ENCODE measurements at places on chromosomes 4 and X. TPM values are rescaled to one million over a fixed set of nuclear protein-coding genes. Genes with fewer than 3 reads are reported as not detected.

VCX2 gene
- total RNA-seq: not detected

PRR32 gene
- total RNA-seq: not detected

MANBA gene
- total RNA-seq: 29.5 TPM

DNA sequence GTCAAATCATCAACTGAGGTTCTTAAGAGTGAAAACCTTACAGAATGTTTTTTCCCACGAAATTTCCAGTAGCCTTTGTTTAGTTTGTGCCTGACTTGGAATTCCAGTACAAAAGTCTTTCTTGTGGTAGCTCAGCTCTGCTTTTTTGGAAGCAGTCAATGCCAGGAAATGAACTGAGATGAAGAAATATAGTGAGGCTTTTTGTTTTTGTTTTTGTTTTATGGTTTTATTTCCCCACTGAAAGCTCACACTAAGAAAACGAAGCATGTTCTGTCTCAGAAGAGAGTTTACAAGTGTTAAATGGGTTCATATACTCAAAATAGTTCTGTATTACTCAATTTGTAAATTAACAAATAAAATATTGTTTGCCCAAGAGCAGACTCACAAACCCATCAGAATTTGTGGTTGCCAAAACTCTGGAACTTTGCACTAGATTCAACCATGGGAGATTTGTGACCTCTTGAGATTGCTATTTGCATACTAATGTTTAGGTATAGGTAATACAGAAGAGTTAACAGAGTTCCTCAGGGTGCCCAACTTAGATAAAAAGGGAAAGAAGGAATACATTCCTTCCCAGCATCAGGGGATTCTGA lies 1060.8 kb downstream of the FAT4 start:
- H3K27ac ChIP-seq: no peak overlapping the region
- H3K27me3 ChIP-seq: no peaks in the 10 kb centered on the region
- H3K4me3 ChIP-seq: no peak overlapping the region
- no peaks in the 10 kb centered on the region for H3K36me3 ChIP-seq
- no peaks in the 10 kb centered on the region for H3K4me1 ChIP-seq

DNA sequence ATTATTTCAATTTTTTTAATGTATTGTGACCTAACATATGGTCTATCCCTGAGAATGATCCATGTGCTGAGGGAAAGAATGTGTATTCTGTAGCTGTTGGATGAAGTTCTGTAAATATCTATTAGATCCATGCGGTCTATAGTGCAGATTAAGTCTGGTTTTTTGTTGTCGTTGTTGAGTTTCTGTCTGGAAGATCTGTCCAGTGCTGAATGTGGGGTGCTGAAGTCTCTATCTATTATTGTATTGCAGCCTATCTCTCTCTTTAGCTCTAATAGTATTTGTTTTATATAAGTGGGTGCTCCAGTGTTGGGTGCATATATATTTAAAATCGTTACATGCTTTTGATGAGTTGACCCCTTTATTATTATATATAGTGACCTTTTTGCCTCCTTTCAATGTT lies 26.2 kb upstream of the PAGE3 start:
- H3K36me3 ChIP-seq: no peaks in the 10 kb centered on the region
- H3K27me3 ChIP-seq: no peaks in the 10 kb centered on the region
- H3K27ac ChIP-seq: no peak overlapping the region
- DNase-seq: no peak

GRCh38 chr4:8765631-8766590 lies 105.7 kb downstream of the HMX1 start:
- no peak overlapping the region for H3K4me3 ChIP-seq
- no peaks in the 10 kb centered on the region for H3K27me3 ChIP-seq
- H3K27ac ChIP-seq: no peak overlapping the region
- H3K4me1 ChIP-seq: no peaks in the 10 kb centered on the region
- no peak for DNase-seq
- no peaks in the 10 kb centered on the region for H3K36me3 ChIP-seq

DNA sequence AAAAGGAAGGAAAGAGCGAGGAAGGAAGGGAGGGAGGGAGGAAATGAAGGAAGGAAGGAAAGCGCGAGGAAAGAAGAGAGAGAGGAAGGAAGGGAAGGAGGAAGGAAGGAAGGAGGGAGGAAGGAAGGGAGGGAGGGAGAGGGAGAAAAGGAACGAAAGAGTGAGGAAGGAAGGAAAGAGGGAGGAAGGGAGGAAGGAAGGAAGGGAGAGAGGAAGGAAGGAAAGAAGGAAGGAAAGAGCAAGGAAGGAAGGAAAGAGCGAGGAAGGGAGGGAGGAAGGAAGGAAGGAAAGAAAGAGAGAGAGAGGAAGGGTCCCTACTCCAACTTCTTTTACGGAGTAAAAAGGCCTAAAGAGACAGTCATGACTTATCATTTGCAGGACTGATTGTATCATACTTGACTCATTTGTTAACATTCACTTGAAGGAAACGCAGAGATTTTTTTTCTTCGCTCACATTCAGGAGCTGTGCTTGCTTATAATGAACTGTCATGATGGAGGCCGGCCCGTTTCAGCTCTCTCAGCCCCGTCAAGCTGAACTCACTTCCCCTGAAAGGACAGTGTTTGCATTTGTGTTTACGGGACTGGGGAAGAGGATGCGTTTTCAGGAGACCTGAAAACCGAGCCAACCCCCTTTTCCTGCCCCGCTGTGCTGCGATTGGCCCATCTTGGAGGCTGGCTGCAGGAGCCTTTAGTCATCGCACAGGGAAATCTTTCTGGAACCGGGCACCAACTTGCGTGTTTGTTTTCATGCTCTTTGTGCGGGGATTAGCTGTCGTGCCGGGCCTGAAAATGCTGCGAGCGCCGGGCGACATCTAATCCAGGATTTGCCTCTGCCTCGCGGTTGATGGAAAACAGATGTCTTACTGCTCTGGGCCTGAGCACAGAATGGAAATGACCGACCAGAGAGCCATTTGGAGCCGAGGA lies 17.8 kb downstream of the TRIM2 start:
- H3K4me3 ChIP-seq: peak overlapping the region; percentile 56
- H3K36me3 ChIP-seq: no peaks in the 10 kb centered on the region
- H3K27ac ChIP-seq: peak overlapping the region; percentile 75
- peaks cover 9% of the 10 kb centered on the region for H3K4me1 ChIP-seq

DNA sequence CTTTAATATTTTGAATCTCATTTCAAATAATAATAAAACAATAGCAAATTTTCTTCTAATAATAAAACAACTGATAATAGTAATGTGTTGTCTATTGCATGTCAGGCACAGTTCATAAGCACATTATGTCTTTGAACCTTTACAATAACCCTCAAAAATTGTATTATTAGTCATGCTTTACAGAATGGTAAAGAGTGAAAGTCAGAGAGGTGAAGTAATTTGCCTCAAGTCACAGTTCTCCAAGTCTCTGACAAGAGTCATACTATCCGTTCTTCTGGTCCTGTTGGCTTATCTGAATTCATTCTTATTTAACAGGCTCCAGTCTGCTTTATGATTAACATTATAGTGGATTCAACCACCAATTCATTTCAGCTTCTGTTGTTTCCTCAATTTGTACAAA lies 313.0 kb downstream of the AFF2 start:
- H3K36me3 ChIP-seq: no peaks in the 10 kb centered on the region
- no peak overlapping the region for H3K27ac ChIP-seq
- no peaks in the 10 kb centered on the region for H3K4me1 ChIP-seq
- no peak overlapping the region for H3K4me3 ChIP-seq
- H3K27me3 ChIP-seq: no peaks in the 10 kb centered on the region
- DNase-seq: no peak

GRCh38 chr4:98950925-98951324 lies 22.0 kb upstream of the EIF4E start:
- no peaks in the 10 kb centered on the region for H3K36me3 ChIP-seq
- no peaks in the 10 kb centered on the region for H3K27me3 ChIP-seq
- H3K27ac ChIP-seq: no peak overlapping the region
- no peaks in the 10 kb centered on the region for H3K4me1 ChIP-seq
- H3K4me3 ChIP-seq: no peak overlapping the region

GRCh38 chrX:45699158-45699557 lies 498.5 kb upstream of the DIPK2B start:
- H3K27me3 ChIP-seq: no peaks in the 10 kb centered on the region
- DNase-seq: no peak
- H3K27ac ChIP-seq: no peak overlapping the region
- H3K4me1 ChIP-seq: no peaks in the 10 kb centered on the region
- no peaks in the 10 kb centered on the region for H3K36me3 ChIP-seq

GRCh38 chr4:52951016-52951415 lies 88.9 kb downstream of the RASL11B start:
- no peak overlapping the region for H3K27ac ChIP-seq
- no peaks in the 10 kb centered on the region for H3K4me1 ChIP-seq
- DNase-seq: no peak

DNA sequence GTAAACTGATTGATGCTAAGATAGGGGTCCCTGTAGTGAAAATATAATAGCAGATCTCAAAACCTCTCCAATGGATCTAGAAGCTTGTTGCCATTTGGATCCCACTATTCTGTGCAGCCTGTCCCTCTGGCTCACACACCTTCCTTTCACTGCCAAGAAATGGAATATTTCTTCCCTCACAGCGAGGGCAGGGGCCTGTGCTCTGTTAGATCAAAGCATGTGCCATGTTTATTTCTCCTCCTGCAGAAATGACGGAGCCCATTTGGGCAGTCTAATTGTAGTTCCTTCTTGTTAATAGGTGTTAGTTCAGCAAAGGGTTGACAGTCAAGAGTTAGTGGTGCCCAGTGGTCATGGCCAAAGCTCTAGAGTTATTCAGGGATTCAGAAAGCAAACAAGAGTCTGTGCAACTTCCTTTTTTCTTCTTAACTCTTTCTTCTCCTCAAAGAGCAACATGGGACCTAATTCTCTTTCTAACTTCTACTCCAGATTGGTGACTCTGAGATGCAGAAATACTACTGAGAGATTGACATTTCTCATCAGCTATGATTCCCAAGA lies 106.8 kb downstream of the STOX2 start:
- DNase-seq: no peak
- H3K4me3 ChIP-seq: no peak overlapping the region
- H3K4me1 ChIP-seq: no peaks in the 10 kb centered on the region
- no peak overlapping the region for H3K27ac ChIP-seq

DNA sequence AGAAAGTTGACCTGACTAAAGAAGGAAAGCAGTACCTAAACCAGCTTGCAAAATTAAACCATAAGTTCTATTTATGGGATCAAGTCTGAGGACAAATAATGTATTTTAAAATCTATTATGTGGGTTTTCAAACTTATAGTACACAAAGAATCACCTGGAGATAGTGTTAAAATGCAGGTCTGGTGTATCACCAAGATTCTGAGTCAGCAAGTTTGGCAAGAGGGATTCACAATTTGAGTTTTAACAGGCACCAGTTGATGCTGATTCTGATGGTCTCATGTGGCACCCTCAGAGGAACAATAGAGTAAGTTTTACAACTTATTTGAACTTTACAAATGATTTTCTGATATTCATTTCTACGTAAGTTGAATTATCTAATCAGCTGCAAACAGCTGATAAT lies 9.1 kb upstream of the STATH start:
- H3K4me1 ChIP-seq: no peaks in the 10 kb centered on the region
- H3K4me3 ChIP-seq: no peak overlapping the region
- H3K27ac ChIP-seq: no peak overlapping the region
- H3K27me3 ChIP-seq: no peaks in the 10 kb centered on the region
- no peak for DNase-seq
- H3K36me3 ChIP-seq: no peaks in the 10 kb centered on the region

GRCh38 chrX:134161162-134161561 lies 75.8 kb upstream of the CCDC160 start:
- no peaks in the 10 kb centered on the region for H3K4me1 ChIP-seq
- no peaks in the 10 kb centered on the region for H3K27me3 ChIP-seq
- no peak overlapping the region for H3K4me3 ChIP-seq
- DNase-seq: no peak
- no peaks in the 10 kb centered on the region for H3K36me3 ChIP-seq

DNA sequence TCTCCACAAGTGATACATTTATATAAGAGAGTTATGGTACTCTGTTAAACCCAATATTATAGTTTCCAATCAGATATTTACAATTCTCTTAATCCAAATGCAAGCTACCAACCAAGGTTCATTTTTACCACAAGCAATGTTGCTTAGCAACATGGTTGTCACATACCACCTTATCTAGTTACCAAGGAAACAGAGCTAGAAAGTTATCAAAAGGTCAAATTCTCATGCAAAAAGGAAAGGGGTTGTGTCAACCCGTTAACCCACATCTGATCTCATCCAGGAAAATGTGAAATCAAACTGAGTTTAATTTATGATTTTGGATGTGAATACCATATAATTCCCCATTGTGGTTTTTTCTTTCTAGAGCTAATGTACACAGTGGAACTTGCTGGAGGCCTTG lies 274.1 kb upstream of the MAGEB2 start:
- H3K27ac ChIP-seq: no peak overlapping the region
- no peaks in the 10 kb centered on the region for H3K36me3 ChIP-seq
- no peak for DNase-seq
- H3K27me3 ChIP-seq: no peaks in the 10 kb centered on the region

- no peaks in the 10 kb centered on the region for H3K27me3 ChIP-seq
- no peaks in the 10 kb centered on the region for H3K36me3 ChIP-seq
- no peak for DNase-seq
- H3K27ac ChIP-seq: no peak overlapping the region
- peaks cover 23% of the 10 kb centered on the region for H3K4me1 ChIP-seq
These were observed 177.4 kb upstream of the SCML1 start for GRCh38 chrX:17559728-17560379.

- no peak overlapping the region for H3K27ac ChIP-seq
- DNase-seq: no peak
- no peak overlapping the region for H3K4me3 ChIP-seq
- H3K4me1 ChIP-seq: no peaks in the 10 kb centered on the region
- H3K36me3 ChIP-seq: no peaks in the 10 kb centered on the region
These were observed 197.1 kb upstream of the PDE5A start for GRCh38 chr4:119825696-119826095.

DNA sequence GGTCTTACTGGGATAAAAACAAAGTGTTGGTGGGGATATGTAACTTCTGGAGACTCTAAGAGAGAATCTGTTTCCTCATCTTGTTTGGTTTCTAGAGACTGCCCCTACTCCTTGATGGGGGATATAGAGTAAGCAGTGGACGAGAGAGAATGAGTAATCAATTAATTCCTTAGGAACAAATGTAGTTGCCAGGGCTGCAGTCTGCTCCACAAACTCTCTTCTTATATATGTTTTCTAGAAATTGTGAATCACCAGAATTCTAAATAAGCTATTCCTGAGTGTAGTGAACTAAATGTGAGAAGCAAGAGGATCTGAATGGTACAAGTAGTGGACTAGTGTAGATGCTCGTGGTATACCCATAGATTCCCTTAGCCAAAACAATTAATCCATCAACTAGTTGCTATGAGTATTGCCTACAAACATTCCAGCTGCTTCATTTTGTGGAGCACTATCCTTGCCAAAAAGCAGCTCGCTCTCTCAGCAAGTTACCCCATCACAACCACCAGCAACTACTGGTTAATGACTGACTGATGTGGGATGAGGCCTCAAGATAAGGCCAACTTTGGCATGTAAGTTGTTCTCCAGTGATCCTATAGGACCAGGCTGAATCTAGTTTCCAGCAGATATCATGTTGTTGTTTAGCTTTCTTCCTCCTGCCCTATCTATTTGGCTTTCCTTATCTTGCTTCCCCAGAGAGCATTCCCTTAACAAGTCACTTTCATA lies 273.0 kb downstream of the SLC7A11 start:
- no peaks in the 10 kb centered on the region for H3K36me3 ChIP-seq
- no peak for DNase-seq
- no peaks in the 10 kb centered on the region for H3K27me3 ChIP-seq

GRCh38 chr4:163332526-163333406 lies at the start of gene NPY1R:
Gene NPY1R, minus strand, starts transcription at chr4:163332596. Its CDS starts 6,042 bp downstream, at chr4:163326554.
- peak; percentile 73 for DNase-seq
- peaks cover 4% of the 10 kb centered on the region for H3K27me3 ChIP-seq
- no peaks in the 10 kb centered on the region for H3K4me1 ChIP-seq
- no peaks in the 10 kb centered on the region for H3K36me3 ChIP-seq

All from tibial nerve (tissue), 4 donors.